NCI-H2107 (cell line): ENCODE measurements at places on chromosomes 2 and 18.

DNA sequence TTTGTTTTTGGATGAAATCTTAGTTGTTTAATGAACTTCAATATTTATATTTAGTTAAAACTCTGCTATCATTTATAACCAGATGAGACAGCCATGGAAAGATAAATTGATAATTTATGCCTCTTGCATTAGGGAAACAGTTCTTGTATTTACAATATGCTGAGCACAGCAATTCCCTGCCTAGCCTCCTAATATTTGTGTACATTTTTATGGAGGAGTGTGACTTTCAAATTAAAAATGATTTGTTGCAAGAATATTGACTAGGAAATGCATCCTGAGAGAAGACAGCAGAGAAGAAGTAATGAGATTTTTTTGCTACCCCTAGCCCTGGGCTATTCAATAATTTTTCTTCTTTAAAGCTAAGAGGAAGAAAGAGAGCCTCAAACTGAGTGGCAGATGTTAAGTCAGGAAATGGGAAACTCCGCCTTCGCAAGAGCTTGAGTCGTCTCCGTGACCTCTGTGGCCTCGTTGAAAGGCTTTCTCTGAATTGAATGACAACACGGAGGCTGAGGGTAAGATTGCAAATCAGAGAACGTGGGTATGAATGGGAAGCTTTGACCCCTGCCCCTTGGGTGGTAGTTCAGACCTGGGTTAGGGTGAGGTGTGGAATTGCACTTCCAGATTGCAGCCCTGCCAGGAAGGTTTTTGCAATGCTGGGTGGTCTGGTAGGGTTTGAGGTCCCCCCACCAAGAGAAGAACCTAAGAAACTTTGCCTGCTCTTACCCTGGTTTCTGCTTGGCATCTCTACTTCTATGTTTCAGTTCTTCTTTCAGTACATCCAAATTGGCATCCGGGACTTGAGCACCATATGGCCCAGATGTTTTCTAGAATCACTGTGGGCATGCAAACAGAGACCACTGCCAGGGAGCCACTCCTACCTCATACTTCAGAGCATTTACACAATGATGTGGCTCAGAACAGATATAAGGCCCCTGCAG is 210.3 kb upstream of the RBMS1 start:
- no peak for DNase-seq

DNA sequence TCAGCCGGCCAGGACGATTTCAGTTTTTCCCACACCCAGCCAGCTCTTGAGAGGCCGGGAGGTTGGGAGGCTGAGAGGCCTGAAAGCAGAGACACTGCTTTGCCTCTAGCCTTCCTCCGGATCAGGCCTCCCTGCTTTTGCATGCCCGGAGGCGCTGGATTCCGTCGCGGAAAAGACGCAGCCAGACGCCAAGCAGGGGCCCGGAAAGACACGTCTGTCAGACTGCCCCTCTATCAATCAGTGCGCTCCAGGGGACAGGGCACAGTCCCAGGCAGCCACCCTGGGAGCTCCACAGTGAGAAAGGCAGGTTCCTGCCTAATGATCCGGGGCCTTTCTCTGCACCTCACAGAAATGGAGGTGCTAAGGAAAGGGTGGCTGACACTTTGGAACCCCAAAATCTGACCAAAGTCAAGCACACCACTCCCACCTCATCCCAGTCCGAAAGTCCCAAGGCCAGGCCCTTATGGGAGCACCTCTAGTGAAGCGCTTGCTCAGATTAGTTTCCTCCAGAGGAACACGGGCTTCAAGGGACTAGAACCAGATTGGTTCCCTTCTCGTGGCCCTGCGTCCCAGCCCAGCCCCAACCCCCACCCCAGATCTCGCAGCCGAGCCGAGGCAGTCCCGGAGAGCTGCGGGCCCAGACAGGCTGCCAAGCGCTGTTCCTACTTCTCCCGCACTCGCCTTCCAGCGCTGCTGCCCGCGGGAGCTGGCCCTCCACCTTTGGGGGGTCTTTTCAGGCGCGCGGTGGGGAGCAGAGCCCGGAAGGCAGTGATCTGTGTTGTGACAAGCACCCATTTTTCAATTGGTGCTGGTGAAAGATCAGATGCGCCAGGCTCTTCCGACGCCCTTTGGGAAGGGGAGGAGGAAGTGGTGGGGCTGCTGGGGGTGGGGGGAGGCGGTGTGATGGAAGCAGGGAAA is 5.0 kb downstream of the DLX1 start:
- DNase-seq, result no peak

DNA sequence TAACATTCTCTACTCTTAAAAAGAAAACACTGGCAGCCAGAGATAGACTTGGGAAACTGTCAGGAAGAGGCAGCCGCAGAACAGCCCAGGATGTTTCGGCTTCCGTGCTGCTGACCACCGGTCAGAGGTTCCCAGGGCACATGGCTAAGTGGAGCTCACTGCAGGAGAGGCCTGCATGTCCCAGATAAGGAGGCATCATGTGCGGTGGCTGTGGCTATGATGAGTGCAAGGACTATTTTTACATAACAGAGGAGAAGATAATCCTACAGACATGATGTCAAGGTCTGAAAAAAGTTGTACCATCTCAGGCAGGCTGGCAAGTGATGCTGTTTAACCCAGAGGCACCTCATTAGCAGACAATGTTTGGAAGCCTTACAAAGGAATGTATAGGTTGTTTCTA is 252.3 kb downstream of the CYRIA start:
- DNase-seq, result no peak

DNA sequence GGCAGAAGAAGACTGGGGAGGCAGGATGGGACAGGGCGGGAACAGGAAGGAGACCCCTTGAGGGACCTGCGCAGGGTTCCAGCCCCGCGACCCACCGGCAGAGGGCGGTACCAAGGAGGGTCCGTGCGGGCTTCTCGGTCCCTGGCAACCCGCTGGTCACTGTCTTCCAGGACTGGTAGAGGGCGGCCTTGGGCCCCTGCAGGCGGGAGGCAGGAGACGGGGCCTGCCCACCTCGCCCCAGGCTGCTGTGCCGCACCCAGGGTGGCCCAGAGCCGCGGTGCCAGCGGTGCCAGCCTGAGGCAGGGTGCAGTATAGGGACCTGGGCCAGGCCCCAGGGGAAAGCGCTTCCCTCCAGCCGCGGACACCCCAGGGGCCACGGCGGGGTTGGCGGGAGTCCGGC is 34.5 kb downstream of the NEURL3 start:
- no peak for DNase-seq

- DNase-seq, result no peak
These were observed 228.2 kb downstream of the ACTR3 start for GRCh38 chr2:114118088-114118487.

GRCh38 chr2:166891727-166892126 is 3.4 kb downstream of the XIRP2 start:
- DNase-seq, result no peak

- DNase-seq, result no peak
These were observed 42.5 kb downstream of the COPS8 start for GRCh38 chr2:237128026-237128703.

- no peak for DNase-seq
These were observed 60.2 kb downstream of the RALBP1 start for GRCh38 chr18:9535430-9535991.

DNA sequence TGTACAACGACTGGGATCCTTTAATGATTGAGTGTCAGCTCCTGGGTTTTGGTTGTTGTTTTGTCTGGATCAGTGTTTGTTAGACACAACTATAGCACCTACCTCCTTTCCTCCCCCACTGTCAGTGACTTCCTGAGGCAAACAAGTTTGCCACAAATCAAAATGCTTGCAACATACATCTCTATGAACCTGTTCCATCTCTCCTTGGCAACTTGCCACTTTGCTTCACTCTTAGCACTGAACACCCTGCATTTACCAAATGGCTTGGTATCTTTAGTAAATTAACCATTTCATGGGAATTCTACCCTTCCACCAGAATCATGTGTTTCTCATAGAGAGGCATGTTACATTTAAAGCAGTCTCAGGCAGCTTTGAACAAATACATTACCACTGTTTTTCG is 301.1 kb upstream of the TANK start:
- DNase-seq, result no peak

- no peak for DNase-seq
These were observed 135.3 kb downstream of the PXDN start for GRCh38 chr2:1609040-1609439.

- no peak for DNase-seq
These were observed 228.7 kb downstream of the PIK3C3 start for GRCh38 chr18:42183746-42184145.

DNA sequence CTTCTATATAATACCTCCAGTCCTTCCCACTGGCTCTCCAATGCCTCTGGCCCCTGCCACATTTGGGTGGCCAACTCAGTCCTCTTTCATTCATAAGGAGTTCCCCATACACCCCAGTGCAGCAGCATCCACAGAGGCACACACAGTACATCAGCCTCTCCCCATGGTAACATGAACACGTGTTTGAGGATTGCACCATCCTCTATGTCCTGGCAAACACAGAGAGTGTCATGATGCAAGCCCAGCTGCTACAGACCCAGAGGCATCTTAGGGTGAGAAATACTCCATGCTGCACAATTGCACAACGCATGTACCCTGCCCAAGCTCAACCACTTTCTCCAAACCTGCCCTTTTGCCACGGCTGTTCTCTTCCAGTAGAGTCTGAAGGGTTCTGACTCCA is 11.5 kb downstream of the IGFBP5 start:
- DNase-seq, result no peak

GRCh38 chr2:24313744-24314632 is 46.3 kb downstream of the ITSN2 start:
- no peak for DNase-seq

GRCh38 chr18:33821503-33821902 is 243.5 kb downstream of the ASXL3 start:
- DNase-seq, result no peak

GRCh38 chr2:60867848-60868247 is 13.5 kb upstream of the REL start:
- no peak for DNase-seq

- DNase-seq, result no peak
These were observed 26.4 kb downstream of the HDLBP start for GRCh38 chr2:241289053-241289452.

DNA sequence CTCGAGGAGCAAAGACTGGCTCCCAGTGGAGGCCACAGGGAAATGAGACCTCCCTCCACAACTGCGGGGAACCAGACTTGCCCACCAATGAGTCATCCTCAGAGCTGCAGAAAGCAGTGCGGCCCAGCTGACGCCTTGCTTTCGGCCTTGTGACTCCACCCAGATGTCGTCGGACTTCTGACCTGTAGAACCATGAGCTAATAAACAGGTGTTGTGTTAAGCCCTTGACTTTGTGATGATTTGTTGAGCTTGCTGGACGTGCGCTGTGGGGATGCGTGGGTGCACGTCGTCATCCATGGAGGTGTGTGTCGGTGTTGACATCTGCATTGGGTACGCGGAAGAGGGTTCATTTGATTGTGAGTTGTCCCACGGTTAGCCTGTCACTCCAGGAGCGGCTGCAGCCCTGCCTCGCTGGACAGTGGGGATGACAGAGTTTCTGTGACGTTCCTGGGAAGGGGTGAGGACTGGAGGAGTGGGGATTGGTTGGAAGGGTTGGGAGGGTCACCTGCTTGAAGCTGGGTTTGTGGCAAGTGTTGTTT is 154.1 kb downstream of the SH3BP4 start:
- DNase-seq, result no peak

DNA sequence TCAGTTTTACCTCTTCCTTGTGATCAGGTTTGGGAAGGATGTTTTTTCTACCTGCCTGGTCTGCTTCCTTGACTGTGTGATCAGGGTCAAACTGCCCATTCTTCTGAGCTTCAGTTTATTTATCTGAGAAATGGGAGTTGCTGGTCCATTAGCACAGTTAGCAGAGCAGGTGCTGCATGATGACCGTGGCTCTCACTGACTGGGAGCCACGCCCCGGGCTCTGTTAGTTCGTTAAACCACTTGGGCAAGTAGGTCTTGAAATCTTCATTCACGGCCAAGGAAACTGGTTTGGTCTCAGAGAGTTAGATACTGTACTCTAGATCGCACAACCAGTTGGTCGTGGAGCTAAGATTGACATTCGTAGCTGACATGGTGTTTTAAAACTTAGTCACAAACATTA is 41.7 kb downstream of the INPP5D start:
- no peak for DNase-seq

- no peak for DNase-seq
These were observed 72.7 kb upstream of the UBE2E3 start for GRCh38 chr2:180907731-180908130.

DNA sequence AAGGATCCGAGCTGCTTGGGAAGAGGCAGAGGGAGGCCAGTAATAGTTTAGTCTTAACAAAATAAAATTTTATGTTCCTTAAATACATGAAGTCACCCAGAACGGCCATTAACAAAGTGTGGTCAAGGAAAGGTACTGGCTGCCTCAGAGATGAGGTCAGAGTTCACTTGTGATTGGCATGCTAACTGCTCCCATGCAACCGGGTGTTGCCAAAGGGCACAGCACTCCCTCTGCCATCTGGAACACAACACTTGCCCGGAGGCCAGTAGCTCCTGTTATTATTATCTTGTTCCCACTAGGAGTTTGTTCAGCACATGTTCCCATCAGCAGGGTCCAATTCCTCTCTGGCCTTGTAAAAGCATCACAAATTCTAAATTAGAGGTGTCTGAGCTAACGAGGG is 207.0 kb downstream of the CYP26B1 start:
- DNase-seq, result no peak

- DNase-seq, result no peak
These were observed 102.9 kb upstream of the HAAO start for GRCh38 chr2:42895134-42895790.

DNA sequence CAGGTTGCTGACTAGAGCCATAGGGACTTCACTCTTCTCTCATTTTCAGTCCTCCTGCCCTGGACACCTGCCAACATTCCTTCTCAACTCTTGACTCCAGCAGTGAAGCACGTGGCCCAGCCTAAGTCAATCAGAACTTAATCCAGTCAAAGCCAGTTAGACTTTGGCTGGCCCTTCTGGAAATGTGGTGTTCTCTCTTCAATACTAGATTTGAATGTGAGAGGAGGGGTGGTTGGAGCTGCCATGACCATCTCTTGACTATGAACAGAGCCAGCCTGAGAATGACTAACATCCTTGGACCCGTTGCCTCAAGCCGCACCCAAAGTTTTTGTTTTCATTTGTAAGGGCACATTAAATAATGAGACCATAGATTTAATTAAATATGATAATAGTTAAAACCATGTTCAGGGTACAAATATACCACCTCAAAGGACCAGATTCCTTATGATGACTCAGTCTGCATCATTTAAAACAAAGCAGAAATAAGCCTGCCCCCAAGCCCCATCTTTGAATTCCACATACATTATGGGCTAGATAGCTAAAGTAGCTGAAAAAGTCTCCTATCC is 49.7 kb upstream of the RASGRP3 start:
- DNase-seq, result no peak

DNA sequence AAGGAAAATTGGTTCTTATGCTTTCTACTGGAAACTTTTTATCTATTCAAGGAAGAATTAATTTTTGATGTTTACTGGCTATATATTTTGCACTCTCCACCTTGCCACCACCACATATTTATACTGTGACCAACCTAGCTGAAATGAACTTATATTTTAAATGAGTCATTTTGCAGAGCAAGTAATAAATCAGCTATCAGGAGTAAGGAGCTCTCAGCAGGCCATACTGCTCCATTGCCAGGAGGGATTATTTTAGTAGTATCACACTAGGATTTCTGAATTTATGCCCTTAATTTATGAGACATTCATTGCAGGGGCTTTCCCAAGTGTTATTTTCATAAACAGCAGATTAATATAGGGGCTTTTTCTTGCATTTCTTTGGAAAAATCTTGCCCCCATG is 125.8 kb upstream of the CYP1B1 start:
- DNase-seq, result no peak

GRCh38 chr2:1969701-1970015 is 225.3 kb upstream of the PXDN start:
- DNase-seq, result no peak

GRCh38 chr18:37420315-37420880 is 145.2 kb downstream of the CELF4 start:
- DNase-seq, result no peak
